ENCODE measurements at places on chromosomes 3 and 15. TPM values are rescaled to one million over a fixed set of nuclear protein-coding genes. Genes with fewer than 3 reads are reported as not detected.

DNA sequence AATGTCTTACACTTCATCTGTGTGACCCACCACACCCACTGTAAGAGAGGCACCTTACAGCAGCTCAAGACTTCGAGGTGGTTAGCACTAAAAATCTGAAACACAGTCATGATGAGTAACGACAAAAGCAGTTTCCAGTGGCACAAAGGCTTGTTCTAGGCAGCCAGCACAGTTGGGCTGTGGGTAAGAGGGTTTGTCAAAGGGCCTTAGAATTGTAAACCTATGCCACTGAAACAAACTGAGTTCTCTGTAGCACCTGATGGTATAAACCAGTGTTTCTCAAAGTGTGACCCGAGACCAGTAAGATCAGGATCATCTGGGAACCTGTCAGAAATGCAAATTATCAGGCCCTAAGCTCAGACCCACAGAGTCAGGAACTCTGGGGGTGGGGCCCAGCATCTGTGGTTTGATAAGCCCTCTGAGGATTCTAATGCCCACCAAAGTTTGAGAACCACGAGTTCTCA is 36.5 kb downstream of the DAPK2 start:
- DNase-seq, result no peak

Gene SLC25A20
- 11.3 TPM for total RNA-seq

Gene MEX3B
- total RNA-seq, result 0.49 TPM

- no peak for DNase-seq
Measured at GRCh38 chr3:100136921-100137320, 22.6 kb upstream of the FILIP1L start.

Gene EDC3
- 17.4 TPM for total RNA-seq

DNA sequence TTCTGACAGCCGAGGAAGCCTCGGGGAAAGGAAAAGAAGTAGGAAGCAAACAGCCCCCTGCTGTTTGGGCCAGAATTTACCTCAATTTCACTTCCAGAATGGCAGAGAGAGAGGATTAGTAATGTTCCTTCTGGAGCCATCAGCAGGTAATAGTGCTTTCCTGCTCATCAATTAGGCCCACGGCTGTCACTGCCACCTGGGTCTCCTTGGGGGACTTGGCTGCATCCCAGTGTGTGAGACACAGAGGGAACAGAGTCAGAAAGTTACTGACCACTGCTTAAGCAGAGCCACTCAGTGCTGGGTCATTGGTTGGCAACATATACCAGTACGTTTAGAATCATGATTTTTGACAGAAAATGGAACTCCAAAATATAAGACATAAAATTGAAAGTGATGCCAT is 397.0 kb downstream of the EPHA3 start:
- no peak for DNase-seq

DNA sequence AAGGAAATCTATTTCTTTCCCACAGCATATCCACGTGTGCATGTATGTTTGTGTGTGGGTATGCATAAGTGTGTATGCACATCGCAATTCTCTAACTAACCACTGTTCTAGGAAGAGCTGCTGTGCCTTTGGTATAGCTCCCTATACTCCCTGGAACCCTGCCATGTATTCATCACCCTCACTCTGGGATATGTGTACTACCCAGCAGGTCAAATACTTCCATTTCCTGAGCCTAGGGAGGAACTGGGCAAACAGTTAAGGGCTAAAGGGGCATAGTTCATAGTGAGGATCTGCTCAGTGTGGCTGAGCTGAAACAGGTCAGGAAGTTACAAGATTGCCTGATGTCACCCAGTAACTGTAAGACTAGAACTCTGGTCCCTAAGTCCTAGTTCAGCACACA is 260.4 kb downstream of the RPLP1 start:
- no peak for DNase-seq

DNA sequence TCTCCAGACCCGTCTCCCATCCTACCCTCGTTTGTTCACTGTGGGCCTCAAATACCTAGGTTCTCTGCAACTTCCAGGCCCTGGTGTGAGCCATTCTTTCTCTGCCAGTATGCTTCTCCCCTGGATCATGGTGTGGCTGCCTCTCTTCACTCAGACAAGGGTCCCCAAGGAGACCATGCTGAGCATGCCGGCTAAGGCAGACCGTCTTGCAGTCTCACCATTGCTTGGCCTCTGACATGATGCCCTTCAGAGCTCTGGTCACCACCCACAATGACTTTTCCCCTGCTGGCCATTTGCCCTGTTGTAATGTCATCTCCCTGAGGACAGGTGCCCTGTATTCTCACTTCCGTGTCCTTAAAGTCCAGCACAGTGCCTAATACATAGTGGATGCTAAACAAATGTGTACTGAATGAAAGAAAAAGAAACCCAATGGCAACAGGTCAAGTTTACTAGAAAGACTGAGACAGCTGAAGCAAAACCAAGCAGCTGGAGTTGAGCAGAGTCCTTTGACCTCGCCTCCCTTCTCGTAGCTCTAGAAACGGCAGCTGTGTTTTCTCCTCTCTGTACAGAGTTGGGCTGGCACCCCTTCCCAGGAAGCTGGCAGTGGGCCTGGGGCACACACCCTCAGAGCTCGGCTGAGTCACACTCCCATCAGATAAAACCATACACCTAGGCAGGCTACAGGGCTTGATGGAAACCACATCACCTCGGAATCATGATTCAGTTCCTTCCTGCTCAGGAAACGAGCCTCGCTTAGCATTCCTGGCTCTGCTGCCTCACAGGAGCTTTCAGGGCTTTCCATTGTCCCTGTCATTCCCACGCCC is 8.6 kb downstream of the TLR9 start:
- no peak for DNase-seq
